ENCODE measurements at places on chromosomes 16 and 17.

GRCh38 chr17:1123921-1124715 is 55.7 kb downstream of the ABR start:
- DNase-seq, result no peak

DNA sequence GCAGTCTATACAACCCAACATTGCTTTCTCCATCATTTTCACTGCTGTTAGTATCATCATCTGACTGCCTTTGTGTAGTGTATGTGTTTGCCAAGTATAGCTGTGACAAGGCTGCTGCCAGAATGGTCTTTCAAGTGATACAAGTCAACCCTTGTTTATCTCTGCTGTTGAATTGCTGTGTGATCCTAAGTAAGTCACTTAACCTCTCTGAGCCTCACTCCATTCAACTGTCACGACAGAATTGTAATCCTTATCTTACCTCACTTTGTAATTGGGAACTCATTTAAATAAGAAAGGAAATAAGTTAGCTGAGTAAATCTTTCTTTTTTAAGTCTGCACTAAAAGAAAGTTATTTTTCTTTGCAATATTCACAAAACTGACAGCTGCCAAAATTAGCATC is 340.6 kb downstream of the CA10 start:
- DNase-seq, result no peak

DNA sequence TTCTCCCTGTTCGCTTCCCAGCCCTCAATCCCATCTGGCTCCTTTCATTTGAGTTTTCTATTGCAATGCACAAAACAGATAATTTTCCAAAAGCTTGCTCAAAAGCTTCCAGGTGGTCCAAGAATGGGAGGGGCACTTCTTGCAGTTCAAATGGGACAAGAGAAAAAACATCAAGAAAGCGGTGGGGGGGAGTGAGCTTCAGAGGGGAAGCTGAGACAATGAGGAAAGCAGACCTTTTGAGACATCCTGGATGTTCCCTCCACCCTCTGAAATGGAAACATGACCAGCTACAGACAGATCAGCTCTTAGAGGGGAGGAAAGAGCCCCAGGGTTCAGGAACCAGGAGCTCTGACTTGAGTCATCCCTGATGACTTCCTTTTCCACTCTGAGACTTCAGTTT is 368.2 kb downstream of the SLC39A11 start:
- no peak for DNase-seq

DNA sequence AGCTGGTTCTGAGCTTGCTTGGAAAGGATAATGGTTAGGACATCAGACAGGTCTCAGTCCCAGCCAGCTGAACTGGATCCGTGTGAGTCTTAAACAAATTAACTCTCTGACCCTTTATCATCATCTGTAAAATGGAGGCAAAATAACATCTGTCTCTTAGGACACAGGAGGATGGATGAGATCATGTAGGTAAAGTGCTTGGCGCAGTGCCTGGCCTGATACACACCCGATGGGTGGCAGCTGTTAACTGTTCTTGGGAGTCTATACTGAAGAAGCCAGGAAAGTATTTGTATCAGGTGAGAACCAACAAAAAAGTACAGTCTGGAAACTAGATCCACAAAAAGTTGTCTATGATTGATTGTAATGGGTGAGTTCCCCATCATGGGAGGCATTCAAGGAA is 188.6 kb downstream of the C16orf78 start:
- no peak for DNase-seq

Measured in AG04449 (cell line).